Stimulated activated CD8-positive, alpha-beta memory T cell treated with anti-CD3 and anti-CD28 coated beads, Interleukin-15, amount 100 ng/mL, for 1 hour (primary cell): ENCODE measurements at places on chromosomes 12 and 14.

GRCh38 chr14:20409226-20409625 is 4.1 kb downstream of the TEP1 start:
- DNase-seq: no peak

DNA sequence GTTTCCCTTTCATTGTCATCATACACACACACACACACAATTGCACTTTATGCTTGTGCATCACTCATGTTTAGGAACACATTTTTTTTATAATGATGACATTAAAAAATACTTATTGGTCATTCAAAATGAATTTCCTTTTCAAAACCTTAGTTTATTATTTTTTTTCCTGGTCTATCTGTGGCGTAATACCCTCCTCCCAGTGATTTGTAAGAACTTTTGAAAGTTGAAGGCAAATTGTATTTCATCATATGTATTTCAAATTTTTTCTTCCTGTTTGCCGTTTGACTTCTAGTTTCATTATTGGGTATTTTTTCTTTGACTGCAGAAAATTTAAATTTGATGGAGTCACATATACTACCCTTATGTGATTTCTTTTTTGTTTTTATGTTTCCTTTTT is 2.5 kb upstream of the LRRK2 start:
- no peak for DNase-seq

- DNase-seq: no peak
Measured at GRCh38 chr12:22477166-22477893, 67.0 kb downstream of the C2CD5 start.

DNA sequence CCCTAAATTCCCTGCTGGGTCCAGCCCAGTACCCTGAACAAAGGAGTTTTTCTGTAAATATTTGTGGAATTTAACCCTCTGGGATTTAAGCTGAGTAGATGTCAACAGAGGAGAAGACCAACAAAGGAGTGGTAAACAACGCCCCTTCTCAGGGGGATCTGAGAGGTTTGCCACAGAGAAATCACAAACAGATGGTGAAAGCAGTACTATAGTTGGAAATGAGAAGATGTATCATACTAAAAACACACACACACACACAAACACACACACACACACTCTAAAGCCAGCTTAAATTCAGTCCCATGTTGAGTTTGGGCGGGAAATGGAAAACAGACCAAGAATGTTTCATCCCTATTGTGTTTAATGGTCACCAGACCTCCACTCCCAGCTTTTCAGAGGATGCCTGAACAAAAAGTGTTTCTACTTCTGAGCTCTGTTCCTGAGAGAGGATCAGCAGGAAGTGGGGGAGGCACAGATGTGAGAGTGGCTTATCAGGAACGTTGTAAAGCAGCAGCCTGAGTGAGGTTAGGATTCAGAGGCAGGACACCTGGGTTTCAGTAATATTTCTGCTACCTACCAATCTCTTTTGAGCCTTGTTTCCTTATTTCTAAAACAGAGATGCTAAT is 3.2 kb downstream of the BIN2 start:
- DNase-seq: no peak

DNA sequence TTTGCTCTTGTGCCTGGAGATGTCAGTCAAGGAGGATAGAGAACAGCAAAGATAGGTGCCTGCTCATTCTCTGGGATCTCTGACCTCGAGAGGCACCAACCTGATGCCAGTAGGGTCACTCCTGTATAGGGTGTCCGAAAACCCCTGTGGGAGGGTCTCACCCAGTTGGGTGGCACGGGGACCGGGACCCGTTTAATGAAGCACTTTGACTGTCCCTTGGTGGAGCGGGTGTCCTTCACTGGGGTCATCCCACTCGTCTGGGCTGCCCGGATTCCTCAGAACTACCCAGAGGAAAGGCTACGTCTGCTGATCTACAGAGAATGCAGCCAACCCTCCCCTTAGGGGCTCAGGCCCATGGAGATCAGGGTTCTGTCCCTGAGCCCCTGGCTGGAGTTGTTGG is 157.6 kb downstream of the CAPZA3 start:
- DNase-seq: no peak

- no peak for DNase-seq
Measured at GRCh38 chr12:46916796-46917419, 91.1 kb upstream of the SLC38A4 start.

- DNase-seq: no peak
Measured at GRCh38 chr12:8453021-8453513, 2.7 kb upstream of the CLEC6A start.

DNA sequence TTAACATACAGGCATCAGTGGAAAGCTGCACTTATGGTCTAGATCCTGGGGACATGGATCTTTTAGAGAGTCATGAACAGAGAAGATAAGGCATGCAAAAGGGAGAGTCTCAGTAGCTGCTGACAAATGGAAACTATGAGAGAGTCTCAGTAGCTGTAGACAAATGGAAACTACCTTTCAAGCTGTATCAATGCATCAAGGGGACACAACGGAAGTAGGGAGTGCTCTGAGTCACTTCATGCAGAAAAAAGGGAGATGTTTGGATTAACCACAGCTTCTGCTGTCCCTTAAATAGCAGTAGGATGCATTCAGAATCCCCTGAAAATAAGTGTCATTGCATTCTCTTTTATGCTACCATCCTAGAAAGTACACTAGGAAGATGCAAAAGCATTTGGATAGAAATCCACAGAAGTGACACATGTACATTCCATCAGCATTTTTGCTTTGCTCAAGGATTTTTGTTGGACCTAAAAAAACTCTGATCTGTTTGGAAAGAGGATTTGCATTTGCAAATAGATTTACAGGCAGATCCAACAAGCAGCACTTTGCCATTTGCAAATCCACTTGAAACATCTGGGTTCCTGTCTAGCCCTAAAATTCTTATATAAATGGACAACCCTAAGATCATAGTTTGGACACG is 227.5 kb upstream of the LMO3 start:
- DNase-seq: no peak

DNA sequence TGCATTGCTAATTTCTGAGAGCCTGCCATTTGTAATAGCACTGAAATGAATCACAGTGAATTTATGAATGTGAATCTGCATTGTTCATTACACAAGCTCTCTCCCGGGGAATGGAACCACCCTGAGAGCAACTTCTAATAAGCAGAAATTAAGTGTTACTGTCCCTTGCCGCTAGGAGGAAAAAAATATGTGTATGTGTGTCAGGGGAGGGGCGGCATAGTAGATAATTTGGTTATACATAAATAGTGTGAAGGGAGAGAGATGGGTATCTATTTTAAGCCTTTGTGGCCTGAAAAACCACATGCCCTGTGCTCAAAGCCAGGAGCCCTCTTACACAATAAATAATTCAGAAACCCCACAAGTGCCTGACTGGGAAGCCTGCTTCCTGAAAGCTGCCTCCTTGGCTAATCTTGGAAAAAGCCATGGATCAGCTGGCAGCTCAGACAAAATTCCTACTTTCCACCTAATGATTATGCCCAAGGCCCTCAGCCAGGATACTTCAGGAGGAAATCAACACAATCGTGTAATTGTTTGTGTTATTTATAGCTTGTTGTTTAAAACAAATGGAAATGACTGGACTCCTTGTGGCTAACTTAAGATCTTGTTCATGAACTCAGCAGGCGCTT is 366.2 kb upstream of the KITLG start:
- DNase-seq: no peak

GRCh38 chr14:51726166-51726899 is 74.6 kb downstream of the FRMD6 start:
- DNase-seq: no peak

- no peak for DNase-seq
Measured at GRCh38 chr12:63023926-63024325, 89.0 kb upstream of the PPM1H start.

DNA sequence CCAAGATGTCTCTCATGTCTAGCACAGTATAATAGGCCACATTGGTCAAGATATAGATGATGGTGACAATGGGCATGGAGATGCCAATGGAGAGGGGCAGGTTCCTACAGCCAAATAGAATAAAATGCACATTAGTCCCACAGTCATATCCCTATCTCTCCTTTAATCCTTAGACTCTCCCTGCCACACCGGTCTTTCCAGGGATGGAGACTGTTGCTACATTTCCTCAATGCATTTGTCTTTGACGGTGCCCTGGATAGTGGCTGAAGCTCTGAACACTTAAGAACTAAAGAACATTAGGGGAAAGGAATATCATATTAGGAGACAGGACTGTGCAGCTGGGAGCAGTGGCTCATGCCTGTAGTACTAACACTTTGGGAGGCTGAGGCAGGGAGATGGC is 9.7 kb downstream of the OXA1L start:
- no peak for DNase-seq

GRCh38 chr14:34628681-34629135 is 1.2 kb downstream of the SNX6 start:
- DNase-seq: no peak

- DNase-seq: no peak
Measured at GRCh38 chr12:131103669-131104462, 150.2 kb downstream of the ADGRD1 start.

DNA sequence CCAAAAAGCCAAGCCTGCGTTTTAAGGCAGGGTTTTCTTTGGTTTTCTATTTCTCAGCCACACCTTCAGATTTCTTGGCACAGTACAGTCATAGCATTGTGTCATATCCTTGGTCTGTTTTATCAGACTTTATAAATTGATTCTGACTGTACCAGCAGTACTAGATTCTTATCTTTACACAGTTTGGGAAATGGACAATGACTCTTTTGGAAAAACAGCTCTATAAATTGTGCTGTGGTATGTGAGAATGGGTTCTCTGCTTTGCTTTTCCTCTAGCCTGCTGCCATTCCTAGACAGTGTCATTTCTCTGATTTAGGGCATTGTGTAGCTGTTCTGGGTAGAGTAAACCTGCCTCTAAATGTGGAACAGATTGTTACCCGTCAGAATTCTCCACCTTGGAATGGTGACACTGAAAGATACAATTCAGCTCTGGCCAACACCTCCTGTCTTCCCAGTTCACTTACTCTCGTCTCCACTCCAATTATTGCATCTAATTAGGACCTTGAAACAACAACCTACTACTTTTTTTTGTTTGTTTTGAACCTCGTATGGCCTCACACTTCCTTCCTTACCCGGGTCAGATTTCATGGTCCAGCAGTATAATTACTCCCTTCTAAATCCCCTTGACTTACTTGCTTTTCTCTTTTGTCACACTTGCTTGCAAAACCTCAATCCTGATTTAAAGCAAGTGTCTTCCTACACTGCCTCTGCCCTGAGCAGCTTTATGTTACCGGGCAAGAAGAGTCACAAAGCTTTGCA is 226.3 kb downstream of the ERC1 start:
- no peak for DNase-seq

DNA sequence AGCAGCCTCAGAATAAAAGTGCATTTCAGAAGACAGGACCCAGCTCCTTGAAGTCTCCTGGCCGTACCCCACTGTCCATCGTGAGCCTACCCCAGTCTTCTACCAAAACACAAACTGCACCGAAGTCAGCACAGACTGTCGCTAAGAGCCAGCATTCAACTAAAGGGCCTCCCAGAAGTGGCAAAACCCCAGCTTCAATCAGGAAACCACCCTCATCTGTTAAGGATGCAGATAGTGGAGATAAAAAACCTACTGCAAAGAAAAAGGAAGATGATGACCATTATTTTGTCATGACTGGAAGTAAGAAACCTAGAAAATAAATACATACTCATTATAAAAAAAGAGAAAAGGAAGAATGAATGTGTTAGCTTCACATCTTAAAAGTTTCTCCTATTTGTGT is 51.1 kb downstream of the GAS2L3 start:
- DNase-seq: no peak

DNA sequence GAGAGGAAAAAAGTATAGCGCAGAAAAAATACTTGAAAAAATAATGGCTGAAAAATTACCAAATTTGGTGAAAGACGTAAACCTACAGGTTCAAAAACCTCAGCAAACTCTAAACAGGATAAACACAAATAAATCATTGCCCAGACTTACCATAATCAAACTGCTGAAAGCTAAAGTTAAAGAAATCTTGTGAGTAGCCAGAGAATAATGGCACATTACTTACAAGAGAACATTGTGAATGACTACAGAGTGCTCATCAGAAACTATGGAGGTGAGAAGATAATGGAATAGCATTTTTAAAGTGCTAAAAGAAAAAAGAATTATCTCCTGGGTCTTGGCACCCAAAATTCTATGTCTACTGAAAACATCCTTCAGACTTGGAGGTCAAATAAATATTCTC is 36.0 kb downstream of the ATF1 start:
- DNase-seq: no peak

DNA sequence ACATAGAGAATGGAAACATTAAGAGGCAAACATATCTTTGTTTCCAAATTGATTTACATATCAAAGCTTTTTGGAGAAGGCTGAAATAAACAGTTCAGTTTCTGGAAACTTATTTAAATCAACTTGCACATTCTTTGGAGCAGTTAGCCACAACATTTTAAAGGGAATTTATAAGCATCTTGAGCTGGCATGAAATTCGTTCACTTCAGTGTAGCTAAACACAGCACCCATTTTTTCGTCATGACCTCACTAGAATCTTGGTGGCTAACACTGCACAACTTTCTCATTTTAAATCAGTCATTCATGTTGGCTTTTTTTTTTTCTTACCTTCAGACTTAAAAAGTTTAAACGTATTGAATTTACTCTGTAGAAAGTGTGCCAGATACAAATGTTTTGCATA is 1139.9 kb upstream of the FLRT2 start:
- DNase-seq: no peak

GRCh38 chr12:47747126-47747525 is 11.6 kb downstream of the RAPGEF3 start:
- DNase-seq: no peak

DNA sequence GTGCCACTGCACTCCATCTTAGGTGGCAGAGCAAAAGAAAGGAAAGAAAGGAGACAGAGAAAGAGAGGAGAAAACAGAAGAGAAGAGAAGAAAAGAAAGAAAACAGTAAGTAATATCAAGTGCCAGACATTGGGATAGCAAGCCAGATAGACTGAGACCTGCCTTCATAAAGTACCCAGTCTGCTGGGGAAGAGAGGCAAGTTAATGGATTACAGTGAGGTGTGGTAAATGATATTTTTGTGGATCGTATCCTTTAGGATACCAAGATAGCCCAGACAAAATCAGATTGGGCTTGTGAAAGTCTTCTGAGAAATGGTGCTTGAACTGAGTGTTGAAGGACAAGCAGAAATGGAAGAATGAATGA is 1.5 kb upstream of the SPTSSA start:
- DNase-seq: no peak

DNA sequence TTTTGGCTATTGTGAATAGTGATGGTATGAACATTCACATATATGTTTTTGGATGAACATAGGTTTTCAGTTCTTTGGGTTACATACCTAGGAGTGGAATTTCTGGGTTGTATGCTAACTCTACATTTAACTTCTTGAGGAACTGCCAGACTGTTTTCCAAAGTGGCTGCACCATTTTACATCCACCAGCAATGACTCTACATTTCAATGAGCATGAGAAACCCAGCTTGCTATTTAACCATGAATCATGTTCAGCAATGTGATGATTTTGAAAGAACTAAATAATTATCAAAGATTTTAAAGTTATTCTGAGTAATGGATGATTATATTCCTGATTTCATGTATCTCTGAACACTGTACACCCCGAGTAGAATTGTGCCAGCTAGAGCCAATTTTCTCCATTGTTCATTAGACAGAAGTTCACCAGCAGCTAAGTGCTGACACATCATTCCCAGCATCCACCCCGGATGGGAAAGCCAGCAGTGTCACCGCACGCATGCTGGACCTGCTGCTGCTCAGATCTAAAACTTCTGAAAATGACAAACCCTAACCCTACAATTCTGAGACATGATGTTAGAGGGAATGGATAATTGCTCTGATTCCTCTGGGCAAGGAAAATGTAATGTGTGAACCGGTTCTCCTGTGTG is 13.3 kb upstream of the ANAPC5 start:
- DNase-seq: no peak
